B cell (primary cell): ENCODE measurements at places on chromosomes 7 and 10. TPM values are rescaled to one million over a fixed set of nuclear protein-coding genes. Genes with fewer than 3 reads are reported as not detected.
A peak's percentile ranks its signal among the peaks of the same experiment; 100 is the strongest.

Gene TRIL
- not detected in 2 replicates for total RNA-seq

Gene TAS2R5
- total RNA-seq, result 3.6 and 6.5 TPM in 2 replicates

Gene SPAG6
- not detected in 2 replicates for total RNA-seq

Gene SMO
- 0.39 and 0.87 TPM in 2 replicates for total RNA-seq

Gene MAGI2
- 0.64 and 0.75 TPM in 2 replicates for total RNA-seq

Gene AASS
- 10.6 and 10.8 TPM in 2 replicates for total RNA-seq

Gene NFE2L3
- 1.6 and 4.5 TPM in 2 replicates for total RNA-seq

DNA sequence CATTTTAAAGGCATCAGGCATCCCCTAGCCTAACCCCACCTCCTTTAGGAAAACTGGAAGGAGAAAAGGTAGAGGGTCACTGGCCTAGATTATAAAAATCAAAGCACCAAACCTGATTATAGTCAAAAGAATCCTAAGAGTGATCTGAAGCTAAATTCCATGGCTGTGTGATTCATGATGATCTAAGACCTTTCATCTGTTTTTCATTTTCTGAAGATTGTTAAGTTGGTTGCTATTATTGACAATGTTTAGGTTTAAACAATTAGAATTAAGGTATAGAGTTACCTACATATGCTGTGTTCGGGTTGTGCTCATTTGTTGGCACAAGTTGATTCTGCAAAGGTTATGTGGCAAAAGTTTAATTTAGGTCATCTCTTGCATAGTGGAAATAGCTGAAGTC is 148.7 kb downstream of the BICC1 start:
- DNase-seq, result no peak
- no peak overlapping the region for H3K4me3 ChIP-seq
- H3K27ac ChIP-seq, result no peak overlapping the region
- no peaks in the 10 kb centered on the region for H3K36me3 ChIP-seq
- no peaks in the 10 kb centered on the region for H3K4me1 ChIP-seq

- no peak for DNase-seq
- H3K4me3 ChIP-seq, result no peak overlapping the region
- no peak overlapping the region for H3K27ac ChIP-seq
- H3K36me3 ChIP-seq, result no peaks in the 10 kb centered on the region
- peaks cover 15% of the 10 kb centered on the region for H3K4me1 ChIP-seq
These were observed 944 bp downstream of the PCOLCE start for GRCh38 chr7:100602889-100603725.

- peaks cover 11% of the 10 kb centered on the region for H3K4me1 ChIP-seq
- no peaks in the 10 kb centered on the region for H3K27me3 ChIP-seq
- no peak overlapping the region for H3K27ac ChIP-seq
- no peak for DNase-seq
- no peaks in the 10 kb centered on the region for H3K36me3 ChIP-seq
These were observed 3.5 kb upstream of the FRAT2 start for GRCh38 chr10:97338041-97338440.

GRCh38 chr7:149804106-149804505 is 30.7 kb upstream of the ZNF467 start:
- no peaks in the 10 kb centered on the region for H3K27me3 ChIP-seq
- H3K4me3 ChIP-seq, result no peak overlapping the region
- H3K27ac ChIP-seq, result no peak overlapping the region
- no peaks in the 10 kb centered on the region for H3K4me1 ChIP-seq
- no peaks in the 10 kb centered on the region for H3K36me3 ChIP-seq

DNA sequence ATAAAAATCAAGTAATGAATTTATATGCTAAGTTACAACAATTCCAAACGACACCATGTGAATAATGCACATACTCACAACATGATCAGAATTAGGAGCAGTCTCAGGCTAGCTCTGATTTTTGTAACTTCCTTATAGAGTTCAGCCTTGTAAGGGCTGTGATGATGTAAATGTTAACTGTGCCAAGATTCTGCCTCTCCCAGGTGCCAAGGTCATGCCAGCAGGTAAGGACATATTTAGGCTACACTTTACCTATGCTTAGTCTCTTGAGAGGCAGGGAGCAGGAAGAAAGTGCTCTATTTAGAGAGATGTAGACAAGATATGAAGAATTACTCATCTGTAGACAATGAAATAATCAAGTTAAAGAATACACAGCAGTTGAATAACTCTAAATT is 53.6 kb upstream of the AGR3 start:
- H3K27me3 ChIP-seq, result no peaks in the 10 kb centered on the region
- H3K4me1 ChIP-seq, result peaks cover 20% of the 10 kb centered on the region
- no peak for DNase-seq
- H3K4me3 ChIP-seq, result no peak overlapping the region

DNA sequence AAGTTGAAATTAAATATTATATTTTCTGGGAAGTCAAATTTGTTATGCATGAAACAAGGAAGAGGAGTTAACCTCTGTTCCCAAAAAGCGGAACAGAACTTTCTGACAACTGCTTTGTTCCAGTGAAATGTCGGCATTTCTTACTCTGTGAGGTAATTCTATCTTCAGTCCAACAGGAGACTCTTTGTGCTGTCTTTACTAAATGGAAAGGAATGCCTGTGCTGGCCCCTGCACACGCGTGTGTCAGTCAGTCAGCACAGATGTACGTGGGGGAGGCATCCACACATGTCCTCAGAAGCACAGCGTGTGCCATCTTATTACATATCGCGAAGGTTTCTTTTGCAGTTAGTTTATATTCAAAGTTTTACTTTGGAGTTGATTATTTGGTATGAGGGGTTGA is 37.5 kb downstream of the NET1 start:
- no peaks in the 10 kb centered on the region for H3K27me3 ChIP-seq
- no peak overlapping the region for H3K27ac ChIP-seq
- H3K4me3 ChIP-seq, result peak overlapping the region; percentile 27

- no peaks in the 10 kb centered on the region for H3K4me1 ChIP-seq
- DNase-seq, result no peak
- no peaks in the 10 kb centered on the region for H3K27me3 ChIP-seq
- H3K27ac ChIP-seq, result no peak overlapping the region
- no peaks in the 10 kb centered on the region for H3K36me3 ChIP-seq
These were observed 139.0 kb upstream of the MTPN start for GRCh38 chr7:136116186-136116585.

- peak overlapping the region; percentile 20 for H3K4me3 ChIP-seq
- H3K27me3 ChIP-seq, result no peaks in the 10 kb centered on the region
- peak; percentile 75 for DNase-seq
- H3K36me3 ChIP-seq, result no peaks in the 10 kb centered on the region
These were observed 66.4 kb downstream of the HK1 start for GRCh38 chr10:69344591-69345252.

DNA sequence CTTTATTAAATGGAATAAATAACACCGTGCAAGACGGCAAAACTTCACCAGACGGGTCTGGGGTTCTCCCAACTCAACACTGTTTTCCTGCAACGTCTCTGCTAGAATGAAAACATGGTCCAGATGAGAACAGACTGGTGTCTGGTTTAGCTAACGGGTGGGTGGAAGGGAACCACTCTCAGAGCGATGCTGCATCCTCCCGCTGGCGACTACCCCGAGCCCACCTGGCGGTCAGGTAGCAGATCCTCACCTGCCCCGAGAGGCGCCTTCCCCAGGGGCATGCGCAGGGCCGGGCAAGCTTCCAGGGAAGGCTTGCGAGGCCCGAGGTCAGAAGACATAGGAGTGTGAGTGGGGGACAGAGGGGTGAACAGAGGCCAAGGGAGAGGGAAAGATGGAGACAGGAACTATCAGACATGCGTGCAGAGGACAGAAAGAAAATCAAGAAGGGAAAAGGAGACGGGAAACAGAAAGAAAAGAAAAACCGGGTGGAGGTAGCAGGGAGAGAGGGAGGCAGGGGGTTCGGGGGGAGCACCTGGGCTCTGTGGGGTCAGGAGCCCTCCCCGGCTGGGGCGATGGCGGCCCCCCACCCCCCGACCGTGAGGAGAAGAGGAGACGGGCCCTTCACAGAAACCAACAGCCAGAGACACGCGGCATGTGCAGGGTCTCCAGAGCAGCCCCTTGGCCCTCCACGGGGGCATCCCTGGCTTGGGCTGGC is 222.0 kb downstream of the MAD1L1 start:
- no peaks in the 10 kb centered on the region for H3K36me3 ChIP-seq
- H3K27ac ChIP-seq, result no peak overlapping the region
- peaks cover 6% of the 10 kb centered on the region for H3K4me1 ChIP-seq
- DNase-seq, result no peak
- no peak overlapping the region for H3K4me3 ChIP-seq
- H3K27me3 ChIP-seq, result no peaks in the 10 kb centered on the region
